NCI-H1930 (cell line): ENCODE measurements at places on chromosomes 7 and 10.

DNA sequence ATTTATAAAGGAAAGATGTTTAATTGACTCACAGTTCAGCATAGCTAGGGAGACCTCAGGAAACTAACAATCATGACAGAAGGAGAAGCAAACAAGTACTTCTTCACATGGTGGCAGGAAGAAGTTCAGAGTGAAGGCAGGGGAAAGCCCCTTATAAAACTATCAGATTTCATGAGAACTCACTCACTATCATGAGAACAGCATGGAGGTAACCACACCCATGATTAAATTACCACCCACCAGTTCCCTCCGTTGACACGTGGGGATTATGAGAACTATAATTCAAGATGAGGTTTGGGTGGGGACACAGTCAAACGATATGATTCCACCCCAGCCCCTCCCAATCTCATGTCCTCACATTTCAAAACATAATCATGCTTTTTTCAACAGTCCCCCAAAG lies 124.2 kb upstream of the PCGF5 start:
- DNase-seq, result no peak

DNA sequence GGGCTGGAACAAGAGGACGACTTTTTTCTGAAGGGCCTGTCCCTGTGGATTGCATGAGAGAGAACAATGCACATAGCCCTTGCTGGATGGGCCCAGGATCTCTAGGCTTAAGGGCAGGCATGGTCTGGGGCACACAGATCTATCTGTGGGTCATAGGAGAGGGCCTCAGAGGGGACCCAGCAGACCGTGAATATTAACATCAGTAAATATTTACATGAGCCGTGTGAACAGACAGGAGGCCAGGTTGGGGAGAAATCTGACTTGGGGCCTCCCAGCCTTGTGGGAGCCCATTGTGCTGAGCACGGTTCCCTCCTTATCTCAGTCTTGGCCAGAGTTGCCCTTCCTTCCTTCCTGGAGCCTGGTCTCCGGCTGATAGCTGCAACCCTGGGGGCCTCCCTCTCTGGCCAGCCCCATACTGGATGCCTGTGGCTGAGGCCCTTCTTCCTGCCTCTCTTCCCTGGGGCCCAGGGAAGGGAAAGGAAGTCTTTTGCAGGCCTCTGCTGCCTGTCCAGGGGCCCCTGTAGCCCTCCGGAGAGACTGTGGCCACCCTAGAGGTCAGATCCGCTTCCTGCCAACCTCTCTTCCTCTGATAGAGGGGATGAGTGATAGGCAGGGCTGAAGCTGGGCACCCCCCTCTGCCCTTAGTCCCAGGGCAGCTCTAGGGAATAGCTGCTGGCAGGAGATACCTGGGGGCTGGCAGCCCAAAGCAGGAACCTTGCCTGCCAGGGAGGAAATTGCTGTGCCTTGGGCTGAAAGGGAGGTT lies 44.5 kb upstream of the TRIM8 start:
- no peak for DNase-seq

GRCh38 chr10:28200775-28201174 lies 102.1 kb downstream of the MPP7 start:
- DNase-seq, result no peak

DNA sequence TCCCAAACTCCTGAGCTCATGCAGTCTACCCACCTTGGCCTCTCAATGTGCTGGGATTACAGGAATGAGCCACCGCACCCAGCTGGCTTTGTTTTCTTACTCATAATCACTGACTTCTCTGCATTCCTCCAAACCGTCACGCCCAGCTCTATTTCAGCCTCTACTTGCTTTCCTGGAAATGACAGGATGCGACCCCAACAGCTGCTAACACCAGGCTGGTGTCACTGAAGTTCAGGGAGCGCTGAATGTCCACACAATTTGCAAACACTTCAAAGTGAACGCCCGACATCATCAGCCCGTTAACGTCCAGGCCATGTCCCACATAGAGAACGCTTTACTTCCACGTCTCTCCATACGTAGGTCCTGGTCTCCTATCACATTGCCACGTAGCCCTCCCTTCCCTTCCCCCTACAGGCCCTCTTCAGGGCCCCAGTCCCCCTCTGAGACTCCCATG lies 12.8 kb upstream of the PROSER2 start:
- no peak for DNase-seq

DNA sequence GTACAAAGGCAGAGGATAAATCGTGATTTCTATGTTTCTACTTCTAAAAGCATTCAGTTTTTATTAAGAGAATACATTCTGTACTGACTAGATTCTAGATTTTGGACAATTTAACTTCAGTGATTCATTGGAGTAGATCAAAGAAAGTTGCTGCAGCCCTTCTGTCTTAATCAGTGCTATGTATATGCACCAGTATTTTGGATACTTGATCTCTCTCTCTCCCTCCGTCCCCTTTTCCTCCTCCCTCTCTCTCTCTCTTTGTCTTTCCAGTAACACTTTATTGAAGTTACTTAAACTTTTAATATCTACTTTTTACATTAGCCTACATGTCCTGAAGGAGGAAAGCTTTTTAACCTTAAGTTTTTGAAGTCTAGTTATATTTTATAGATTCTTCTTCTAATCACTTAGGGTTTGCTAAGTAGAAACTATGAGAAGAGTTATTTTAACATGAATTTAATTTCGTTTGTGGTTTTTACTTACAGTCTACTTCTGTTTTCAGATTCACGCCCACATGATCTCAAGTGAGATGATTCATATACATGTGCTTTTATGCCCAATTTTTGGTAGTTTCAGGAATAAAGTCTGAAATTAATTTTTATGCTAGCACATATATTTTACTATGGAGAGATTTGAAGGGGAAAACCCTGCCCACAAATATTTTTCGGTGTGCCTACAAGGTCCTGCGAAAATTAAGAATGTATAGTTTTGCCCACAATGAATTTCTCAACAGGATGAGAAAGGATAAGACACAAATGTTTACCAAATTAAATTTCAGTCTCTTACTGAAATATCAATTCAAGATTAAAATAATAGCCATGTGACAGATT lies 9.1 kb downstream of the MDFIC start:
- no peak for DNase-seq

GRCh38 chr10:29420744-29421143 lies 131.9 kb downstream of the LYZL1 start:
- DNase-seq, result no peak

DNA sequence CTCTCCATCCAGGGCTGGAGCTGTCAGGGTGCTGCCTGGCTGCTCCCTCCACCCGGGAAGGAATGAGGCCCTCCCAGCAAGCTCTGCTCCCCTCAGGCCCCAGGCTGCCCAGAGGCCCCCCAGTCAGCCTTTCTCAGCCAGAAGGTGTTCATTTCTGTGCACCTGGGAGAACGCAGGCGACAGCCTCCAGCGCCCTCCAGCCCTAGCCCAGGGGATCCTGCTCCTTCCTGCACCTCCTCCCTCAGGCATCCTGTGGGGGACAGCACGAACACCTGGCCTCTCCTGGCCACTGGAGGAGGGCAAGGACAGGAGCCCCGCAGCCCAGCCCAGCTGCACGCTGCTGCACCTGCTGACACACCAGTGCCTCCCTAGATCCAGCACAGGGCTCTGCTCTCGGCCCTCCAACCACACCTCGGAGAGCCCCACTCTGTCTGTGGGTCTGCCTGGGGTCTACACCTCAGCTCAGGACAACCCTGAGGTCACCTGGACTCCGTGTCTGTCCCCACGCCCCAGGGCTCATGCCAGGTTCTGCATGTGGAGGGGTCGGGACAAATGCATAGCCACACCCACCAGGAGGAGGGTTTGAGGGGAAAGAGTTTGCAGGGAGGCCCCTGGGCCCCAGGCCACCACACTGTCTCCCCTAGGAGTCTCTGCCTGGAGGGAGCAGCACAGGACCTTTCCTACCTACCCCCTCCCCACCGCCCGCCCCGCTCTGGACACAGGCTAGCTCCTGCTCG lies 7.4 kb upstream of the PWWP2B start:
- DNase-seq, result no peak

- DNase-seq, result no peak
These were observed 3.6 kb upstream of the ARID5B start for GRCh38 chr10:61897671-61898434.

GRCh38 chr10:101207026-101207425 lies 22.2 kb downstream of the LBX1 start:
- no peak for DNase-seq

- no peak for DNase-seq
These were observed 13.6 kb upstream of the MYL7 start for GRCh38 chr7:44154703-44155102.

GRCh38 chr10:26251925-26252324 lies 35.4 kb downstream of the GAD2 start:
- no peak for DNase-seq

- DNase-seq, result no peak
These were observed 13.9 kb downstream of the KLHDC10 start for GRCh38 chr7:130084037-130084875.

- DNase-seq, result no peak
These were observed 177.2 kb downstream of the FANK1 start for GRCh38 chr10:126073606-126074005.

- DNase-seq, result no peak
These were observed 38.7 kb upstream of the FOXP2 start for GRCh38 chr7:114375907-114376306.

DNA sequence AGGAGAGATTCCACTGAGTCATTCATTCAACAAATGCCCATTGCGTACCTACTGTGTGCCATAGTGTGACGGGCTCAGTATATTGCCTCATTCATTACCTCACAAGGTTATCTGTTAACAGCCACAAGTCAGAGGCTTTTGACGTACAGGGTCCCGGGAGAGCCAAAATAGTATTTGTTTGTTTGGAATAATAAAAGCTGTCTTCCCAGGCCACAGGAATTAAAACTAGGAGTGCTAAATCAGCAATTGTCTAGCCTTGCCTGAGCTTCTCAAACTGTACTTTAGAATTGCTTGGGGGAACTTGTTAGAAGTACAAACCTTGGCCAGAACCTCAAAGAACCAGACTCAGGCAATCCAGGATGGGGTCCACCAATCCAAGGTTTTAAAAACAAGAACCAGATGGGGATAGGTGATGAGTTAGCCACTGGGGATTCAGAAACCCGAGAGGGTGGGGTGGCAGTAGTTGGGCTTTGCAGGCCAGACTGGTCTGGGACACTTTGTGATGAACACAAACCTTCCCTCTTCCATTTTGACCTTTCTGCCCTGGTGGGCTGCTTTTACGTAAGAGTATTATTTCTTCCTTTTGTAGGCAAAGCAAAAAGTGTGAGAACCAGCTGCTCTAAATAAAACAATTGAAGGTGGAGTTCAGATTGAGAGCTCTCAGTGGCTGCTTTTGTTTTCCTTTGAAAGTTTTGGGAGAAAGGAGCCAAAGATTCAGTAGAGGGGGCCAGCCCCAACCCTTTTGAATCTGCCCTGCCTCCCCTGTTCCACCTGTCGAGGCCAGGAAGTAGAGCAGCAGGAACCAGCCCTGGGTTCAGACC lies 113.0 kb upstream of the ANLN start:
- no peak for DNase-seq

GRCh38 chr7:70237831-70238575 lies 639.7 kb downstream of the AUTS2 start:
- DNase-seq, result peak; percentile 59

GRCh38 chr10:13184730-13185514 lies 23.6 kb downstream of the MCM10 start:
- no peak for DNase-seq

- no peak for DNase-seq
These were observed 5.9 kb downstream of the RET start for GRCh38 chr10:43082746-43083145.

DNA sequence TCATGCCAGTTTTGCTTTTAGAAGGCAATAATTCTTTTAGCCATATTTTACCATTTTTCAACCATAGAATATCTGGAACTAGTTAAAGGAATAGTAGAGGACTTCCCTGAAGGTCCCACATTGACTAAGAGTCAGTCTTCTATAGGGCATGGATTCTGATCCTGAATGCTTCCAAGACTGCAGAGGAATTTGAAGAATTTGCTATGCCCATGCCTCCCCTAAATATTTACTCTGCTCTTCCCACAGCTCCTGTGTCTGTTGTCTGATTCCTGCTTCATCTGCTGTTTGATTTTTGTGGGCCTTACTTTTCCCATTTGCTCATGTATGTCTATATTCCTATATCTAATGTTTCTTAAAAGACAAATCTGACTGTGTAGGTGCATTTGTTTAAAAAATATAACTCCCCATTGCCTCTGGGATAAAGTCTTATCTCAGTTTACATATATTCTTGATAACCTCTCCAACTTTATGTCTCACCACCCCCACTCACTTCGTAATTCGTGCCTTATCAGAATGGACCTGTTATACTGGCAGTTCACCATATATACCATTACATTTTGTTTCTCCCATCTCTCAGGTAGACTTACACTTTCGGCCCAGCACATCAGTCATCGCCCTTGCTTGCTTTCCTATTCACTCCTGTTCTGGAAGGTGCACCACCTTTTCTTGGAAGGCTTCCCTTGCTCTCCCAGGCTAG lies 33.9 kb downstream of the LRRC4 start:
- no peak for DNase-seq

DNA sequence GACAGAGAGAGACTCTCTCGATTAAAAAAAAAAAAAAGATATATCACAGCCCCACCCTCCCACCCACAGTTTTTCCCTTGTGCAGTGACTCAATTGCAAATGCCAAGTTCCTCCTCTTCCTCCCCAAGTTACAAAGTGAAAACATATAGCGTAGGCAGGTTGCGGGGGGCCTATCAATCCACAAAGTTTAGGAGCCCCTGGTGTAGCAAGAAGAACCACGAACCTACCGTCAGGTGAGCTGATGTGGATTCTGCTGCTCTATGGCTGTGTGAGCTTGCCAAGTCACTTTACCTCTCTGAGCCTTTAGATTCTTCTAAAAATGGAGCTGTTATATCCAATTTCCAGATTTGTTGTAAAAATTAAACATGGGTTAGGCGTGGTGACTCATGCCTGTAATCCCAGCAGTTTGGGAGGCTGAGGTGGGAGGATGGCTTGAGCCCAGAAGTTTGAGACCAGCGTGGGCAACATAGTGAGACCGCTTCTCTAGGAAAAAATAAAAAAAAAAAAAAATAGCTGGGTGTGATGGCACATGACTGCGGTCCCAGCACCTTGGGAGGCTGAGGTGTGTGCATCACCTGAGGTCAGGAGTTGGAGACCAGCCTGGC lies 8.2 kb upstream of the RHBDD2 start:
- no peak for DNase-seq

DNA sequence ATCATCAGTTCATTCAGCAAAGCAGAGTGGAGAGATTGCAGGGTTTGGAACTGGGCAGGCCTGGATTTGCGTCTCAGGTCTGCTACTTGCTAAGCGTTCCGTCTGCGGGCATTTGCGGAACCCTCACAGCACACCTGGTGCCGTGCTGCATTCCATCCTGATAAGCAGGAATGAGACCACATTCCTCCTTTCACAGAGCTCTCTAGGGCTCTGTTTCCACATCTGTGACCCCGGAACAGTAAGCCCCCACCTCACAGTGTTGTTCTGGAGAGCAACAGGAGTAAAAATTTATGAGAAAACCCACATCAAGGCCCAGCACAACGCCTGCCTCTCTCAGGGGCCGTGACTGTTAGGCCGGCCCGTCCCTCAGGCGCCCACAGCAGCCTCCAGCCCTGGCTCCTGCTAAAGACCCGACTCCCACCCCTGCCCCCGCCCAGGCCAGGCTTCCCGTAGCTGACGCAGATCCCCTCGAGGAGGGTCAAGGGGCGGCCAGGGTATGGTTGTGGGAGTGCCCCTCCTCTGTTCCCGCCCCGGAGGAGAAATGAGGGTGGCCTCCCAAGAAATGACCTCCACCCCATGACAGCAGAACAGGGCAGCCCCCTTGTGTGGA lies 128.9 kb downstream of the RGS10 start:
- DNase-seq, result no peak

- no peak for DNase-seq
These were observed 765 bp downstream of the PFKFB3 start for GRCh38 chr10:6203331-6204062.
